ENCODE measurements at places on chromosomes 6 and 20.

DNA sequence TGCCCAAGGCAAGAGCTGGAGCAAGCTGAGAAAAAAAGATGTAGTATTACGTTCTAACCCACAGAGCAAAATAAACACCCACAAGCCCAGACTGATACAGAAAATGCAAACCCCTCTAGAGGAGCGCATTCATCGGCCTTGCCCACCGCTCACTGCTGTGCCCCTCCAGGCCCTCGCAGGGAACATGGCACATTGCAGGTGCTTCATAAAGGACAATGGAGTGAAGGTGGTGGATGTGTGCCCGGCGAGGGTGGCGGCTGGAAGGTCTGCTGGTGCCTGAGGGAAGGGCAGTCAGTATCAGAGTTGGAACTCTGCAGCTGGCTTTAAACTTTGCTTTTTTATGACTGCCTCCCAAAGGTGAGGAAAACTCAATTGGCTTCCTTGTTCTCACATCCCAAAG is 18.5 kb upstream of the IRF4 start:
- no peak for DNase-seq

GRCh38 chr6:33677143-33677660 is 34.3 kb downstream of the UQCC2 start:
- no peak for DNase-seq

DNA sequence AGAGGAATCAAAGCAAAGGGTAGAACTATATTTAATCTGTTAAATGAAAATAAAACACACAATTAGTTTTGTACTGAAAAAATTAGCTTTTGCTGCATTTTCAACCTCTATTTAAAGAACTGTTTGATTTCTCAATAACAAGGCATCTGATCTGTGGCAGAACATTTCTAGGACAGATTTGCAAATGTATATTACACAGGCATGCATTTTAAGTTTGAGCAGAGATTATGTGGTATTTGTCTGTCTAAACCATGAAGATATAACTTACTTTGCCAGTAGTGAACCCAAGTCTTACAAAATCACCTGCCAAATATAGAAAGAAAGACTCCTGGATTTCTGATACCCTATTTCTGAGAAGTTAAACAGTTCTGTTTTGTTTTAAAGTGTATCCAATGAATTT is 71.9 kb downstream of the TFAP2B start:
- no peak for DNase-seq

- no peak for DNase-seq
Measured at GRCh38 chr20:36866681-36867495, 9.1 kb upstream of the TLDC2 start.

GRCh38 chr6:56525974-56526789 is 116.5 kb downstream of the DST start:
- no peak for DNase-seq

DNA sequence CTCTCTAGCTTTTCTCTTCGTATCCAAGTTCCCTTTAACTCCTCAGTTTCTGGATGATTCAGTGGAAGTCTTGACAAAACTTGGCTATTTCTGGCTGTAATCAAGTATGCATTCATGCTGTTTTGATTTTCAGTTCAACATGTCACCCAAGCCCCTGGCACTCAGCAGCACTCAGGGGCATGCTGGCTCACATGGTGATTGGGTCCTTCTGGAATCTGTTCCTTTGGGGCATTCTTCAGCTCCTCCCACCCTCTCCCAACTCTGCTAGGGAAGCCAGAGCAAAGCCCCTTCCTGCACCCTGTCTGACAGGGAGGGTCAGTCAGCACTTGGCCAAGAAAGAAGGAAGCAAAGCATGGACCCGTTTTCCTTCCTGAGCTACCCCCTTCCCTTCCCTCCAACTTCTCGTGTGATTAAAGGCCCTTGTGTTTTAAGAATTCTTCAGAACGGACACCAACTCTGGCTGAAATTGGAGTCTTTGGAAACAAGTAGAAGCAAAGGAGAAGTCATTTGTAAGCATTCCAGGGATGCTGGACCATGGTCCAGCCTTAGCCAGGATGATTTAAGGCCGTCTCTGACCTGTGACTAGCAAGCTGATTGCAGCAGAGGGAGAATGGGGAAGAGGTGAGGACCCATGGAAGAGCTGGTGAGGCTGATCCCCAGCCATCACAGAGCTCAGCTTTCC is 7.1 kb downstream of the PLEKHG1 start:
- DNase-seq = no peak

DNA sequence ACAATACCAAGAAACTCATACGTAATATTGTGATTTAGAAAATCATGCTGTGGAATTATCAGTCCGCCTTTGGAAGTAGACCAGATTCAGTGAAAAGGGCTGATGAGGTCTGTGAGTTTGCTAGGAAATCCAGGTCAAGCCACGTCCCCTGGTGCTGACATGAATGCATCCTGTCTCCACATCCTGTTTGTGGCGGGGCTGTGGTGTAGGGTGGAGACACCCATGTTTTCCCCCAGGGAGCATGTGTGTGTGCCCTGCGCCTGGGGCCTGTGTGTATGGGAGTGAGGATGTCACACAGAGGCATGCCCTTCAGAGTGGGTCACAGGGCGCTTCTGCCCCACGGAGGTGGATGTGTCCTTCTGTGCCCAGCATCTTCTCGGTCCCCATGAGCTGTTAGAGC is 109.1 kb downstream of the SASH1 start:
- DNase-seq = no peak

GRCh38 chr6:157552081-157552747 is 171.2 kb downstream of the ZDHHC14 start:
- DNase-seq = no peak

DNA sequence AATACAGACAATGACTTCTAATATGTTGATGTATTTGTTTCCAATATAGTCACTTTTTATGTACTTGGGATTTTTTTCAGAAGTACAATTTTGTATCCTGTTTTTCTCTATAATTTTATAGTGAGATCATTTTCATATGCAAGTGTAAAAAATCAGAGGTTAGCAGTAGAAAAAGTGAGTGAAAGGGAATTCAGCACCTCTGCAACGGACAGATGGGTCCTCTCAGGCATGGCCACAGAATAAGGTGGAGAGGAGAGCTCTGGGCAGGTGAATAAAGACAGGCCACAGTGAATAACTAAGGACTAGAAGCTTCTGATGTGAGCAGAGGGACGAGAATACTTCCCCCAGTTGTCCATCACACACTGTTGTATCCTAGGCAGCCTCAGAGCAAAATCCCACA is 210.1 kb upstream of the CNR1 start:
- no peak for DNase-seq

- no peak for DNase-seq
Measured at GRCh38 chr20:62755817-62756724, 40.2 kb upstream of the MRGBP start.

DNA sequence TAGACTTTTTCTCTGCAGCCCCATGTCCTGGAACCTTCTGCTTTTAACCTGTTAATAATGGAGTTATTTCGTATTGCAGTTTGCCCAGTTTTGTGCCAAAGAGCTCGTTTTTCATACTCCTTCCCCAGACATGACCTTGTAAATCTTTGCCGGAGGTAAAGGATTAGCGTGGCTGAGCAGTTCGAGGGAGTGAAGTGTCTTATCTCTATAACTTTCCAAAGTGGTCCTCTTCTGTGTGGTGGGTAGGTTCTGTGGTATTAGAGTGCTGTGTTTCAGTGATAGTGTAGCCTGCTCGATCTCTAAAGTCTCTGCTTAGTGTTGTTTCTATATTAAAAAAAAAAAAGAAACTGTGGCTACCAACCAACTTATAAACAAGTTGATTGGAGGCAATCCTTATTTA is 67.5 kb downstream of the FARS2 start:
- DNase-seq = no peak

- peak; percentile 41 for DNase-seq
Measured at GRCh38 chr20:19205981-19206396, 6.5 kb upstream of the SLC24A3 start.

DNA sequence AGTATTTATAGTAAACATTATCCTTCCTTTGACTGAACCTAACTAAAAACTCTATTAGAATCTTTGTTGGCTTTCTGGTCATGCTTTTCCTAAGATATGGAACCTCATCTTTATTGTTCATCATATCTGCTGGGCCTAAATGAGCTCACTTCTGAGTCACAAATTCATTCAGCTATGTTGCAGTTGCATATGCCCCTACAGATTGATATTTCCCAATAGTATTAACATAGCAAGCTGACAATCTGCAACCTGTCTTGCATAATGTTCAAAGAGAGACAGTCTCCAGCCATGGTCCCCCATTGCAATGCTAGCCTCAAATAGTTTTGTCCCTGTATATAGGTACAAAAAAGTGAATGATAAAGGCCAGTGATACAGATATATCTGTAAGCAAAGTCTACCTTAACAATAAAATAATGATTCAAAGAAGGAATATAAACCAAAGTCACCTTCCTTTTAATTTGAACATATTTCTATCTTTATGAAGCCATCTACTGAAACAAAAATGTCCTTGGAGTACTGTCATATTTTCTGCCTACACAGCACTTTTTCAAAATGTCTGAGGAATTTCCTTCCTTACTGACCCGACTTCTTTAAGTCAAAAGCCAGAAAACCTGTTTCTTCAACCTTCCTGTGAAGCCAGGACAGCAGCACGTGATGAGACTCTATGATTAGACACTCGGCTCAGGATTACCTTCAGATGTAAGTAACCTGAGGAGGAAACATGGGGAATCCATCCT is 140.7 kb downstream of the UBE3D start:
- no peak for DNase-seq

- DNase-seq = peak; percentile 18
Measured at GRCh38 chr20:52054123-52054522, 137.5 kb downstream of the ZFP64 start.

- DNase-seq = no peak
Measured at GRCh38 chr6:160863782-160864181, 127.8 kb upstream of the MAP3K4 start.

GRCh38 chr20:39190666-39191570 is 228.8 kb downstream of the DHX35 start:
- no peak for DNase-seq

GRCh38 chr20:62956387-62957135 is 4.1 kb downstream of the SLC17A9 start:
- no peak for DNase-seq

- DNase-seq = no peak
Measured at GRCh38 chr6:88165087-88165843, 882 bp downstream of the CNR1 start.

DNA sequence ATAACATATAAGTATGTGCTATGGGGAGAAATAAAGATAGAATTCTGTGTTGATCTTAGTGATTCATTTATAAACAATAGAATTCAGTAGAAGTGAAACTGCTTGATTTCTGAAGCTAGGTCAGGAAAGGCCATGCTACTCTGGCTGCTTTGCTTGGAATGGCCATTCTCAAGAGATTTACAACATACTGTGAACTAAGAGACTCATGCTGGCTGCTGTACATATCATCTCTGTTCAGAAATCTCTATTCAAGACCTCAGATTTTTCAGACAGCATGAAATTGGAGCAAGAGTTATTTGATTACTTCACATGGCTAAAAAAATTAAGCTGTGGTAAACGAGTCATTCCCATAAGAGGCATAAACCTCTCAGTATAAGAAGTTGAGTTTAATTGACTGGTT is 662.6 kb downstream of the BCKDHB start:
- no peak for DNase-seq

DNA sequence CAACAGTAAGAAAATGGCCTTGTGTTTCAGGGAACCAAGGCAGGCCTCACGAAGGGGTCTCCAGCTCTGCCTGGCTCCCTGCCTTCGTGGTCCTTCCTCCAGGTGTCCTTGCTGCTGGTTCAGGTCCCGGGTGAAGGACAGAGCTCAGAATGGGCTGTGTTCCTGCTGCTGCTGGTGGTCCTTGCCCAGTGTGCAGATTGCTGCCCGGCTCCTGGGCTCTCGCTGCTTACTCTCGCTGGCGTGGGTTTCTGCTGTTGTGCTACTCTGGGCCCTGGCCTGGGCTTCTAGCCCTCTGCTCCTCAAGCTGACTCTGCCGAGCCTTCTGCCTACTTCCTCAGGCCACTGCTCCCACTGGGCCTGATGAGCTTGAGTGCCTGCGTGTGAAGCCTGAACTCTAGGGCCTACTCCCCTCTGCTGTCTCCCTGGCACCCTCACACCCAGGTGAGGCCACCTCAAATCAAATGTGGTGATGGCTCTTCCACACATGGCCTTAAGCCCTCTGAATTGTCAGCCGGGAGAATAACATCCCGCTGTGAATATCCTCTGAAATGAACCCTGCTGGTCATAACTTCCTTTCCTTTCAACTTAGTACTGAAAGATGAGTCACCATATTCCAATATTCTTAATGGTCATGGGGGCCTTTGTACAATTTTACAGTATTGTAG is 171.6 kb downstream of the FOXC1 start:
- no peak for DNase-seq

- DNase-seq = no peak
Measured at GRCh38 chr6:17511084-17511483, 89.0 kb upstream of the FAM8A1 start.

DNA sequence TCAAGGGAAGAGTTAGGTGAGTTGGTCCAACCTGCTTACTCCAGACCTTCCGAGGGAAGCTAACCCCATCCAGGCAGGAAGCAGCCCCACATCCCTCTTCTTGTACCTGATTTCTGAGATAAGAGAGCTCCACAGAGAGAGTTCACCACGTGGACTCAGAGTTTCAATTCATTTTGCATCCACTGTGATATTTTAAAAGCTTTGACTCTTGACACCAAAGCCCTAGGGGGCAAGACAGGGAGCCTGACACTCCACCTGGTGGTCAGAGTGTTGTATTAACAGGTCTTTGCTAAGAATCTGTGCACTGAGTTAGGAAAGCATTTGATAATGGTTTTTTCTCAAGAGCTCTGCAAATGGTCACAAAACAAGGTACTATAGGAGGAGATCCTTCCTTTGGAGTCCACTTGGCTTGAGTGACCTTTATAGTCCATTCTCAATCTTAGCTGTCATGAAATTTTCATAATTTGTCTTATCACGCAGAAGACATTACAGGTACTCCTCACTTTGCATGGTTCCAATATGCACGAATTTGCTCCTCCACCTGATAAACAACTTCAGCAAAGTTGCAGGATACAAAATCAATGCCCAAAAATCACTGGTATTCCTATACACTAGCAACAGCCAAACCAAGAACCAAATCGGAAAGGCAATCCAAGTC is 56.2 kb upstream of the RIPOR2 start:
- DNase-seq = peak; percentile 49

GRCh38 chr6:617456-618100 is 39.3 kb downstream of the HUS1B start:
- no peak for DNase-seq

Data from stimulated activated CD8-positive, alpha-beta memory T cell treated with anti-CD3 and anti-CD28 coated beads, Interleukin-7, amount 100 ng/mL, for 1 hour (primary cell).